Hair follicle dermal papilla cell (primary cell): ENCODE measurements at places on chromosomes 5 and 9. TPM values are rescaled to one million over a fixed set of nuclear protein-coding genes. Genes with fewer than 3 reads are reported as not detected.

The EDIL3 gene
- 70.1 and 120 TPM in 2 replicates for total RNA-seq

The RORB gene
- 0.85 and 1.5 TPM in 2 replicates for total RNA-seq

The HMCN2 gene
- total RNA-seq = 0.16 and 0.61 TPM in 2 replicates

The CRB2 gene
- under 0.01 and 0.16 TPM in 2 replicates for total RNA-seq

The AGXT2 gene
- not detected in 2 replicates for total RNA-seq

The TTC16 gene
- total RNA-seq = not detected in 2 replicates

The FOXD4L6 gene
- not detected in 2 replicates for total RNA-seq

The COL5A1 gene
- 249 and 339 TPM in 2 replicates for total RNA-seq

The IFNA2 gene
- total RNA-seq = not detected in 2 replicates

The IFNK gene
- total RNA-seq = not detected in 2 replicates

The SPINK4 gene
- not detected in 2 replicates for total RNA-seq

The TRIM7 gene
- 2.1 and 4.0 TPM in 2 replicates for total RNA-seq

The AIF1L gene
- 0.16 and 0.85 TPM in 2 replicates for total RNA-seq

The FBP1 gene
- not detected in 2 replicates for total RNA-seq

The CTXN3 gene
- total RNA-seq = not detected in 2 replicates

The PRDM9 gene
- not detected in 2 replicates for total RNA-seq

The CHMP5 gene
- 45.6 and 55.6 TPM in 2 replicates for total RNA-seq

The STPG3 gene
- total RNA-seq = not detected in 2 replicates

The GARIN3 gene
- not detected in 2 replicates for total RNA-seq

The ALG2 gene
- 48.7 and 60.8 TPM in 2 replicates for total RNA-seq

The DMRT3 gene
- not detected in 2 replicates for total RNA-seq

The UBTD2 gene
- total RNA-seq = 46.3 and 50.6 TPM in 2 replicates

The CRAT gene
- 78.2 and 88.6 TPM in 2 replicates for total RNA-seq

The C5orf15 gene
- total RNA-seq = 79.3 and 109 TPM in 2 replicates

The GPR150 gene
- under 0.01 and 0.12 TPM in 2 replicates for total RNA-seq

The SHISAL2B gene
- not detected in 2 replicates for total RNA-seq

The MRPS30 gene
- total RNA-seq = 63.1 and 70.7 TPM in 2 replicates

The RIOK2 gene
- total RNA-seq = 21.7 and 22.0 TPM in 2 replicates

The WNT8A gene
- total RNA-seq = not detected in 2 replicates

The LCNL1 gene
- 2.4 and 3.5 TPM in 2 replicates for total RNA-seq

The CDC20B gene
- total RNA-seq = under 0.01 TPM in 1 of 2 replicates, not detected in the other

The FBP2 gene
- not detected in 2 replicates for total RNA-seq

The SHROOM1 gene
- total RNA-seq = 12.8 and 14.7 TPM in 2 replicates

The NR5A1 gene
- total RNA-seq = not detected in 2 replicates

The SPATA6L gene
- 0.65 and 0.73 TPM in 2 replicates for total RNA-seq

The CATSPER3 gene
- total RNA-seq = not detected in 2 replicates

The FAT2 gene
- 6.6 and 21.9 TPM in 2 replicates for total RNA-seq

The SLC4A9 gene
- total RNA-seq = not detected in 2 replicates

The ZDHHC11B gene
- not detected in 2 replicates for total RNA-seq

The GPRIN1 gene
- 3.4 and 3.9 TPM in 2 replicates for total RNA-seq
